Stimulated activated CD8-positive, alpha-beta memory T cell treated with anti-CD3 and anti-CD28 coated beads, Interleukin-2, amount 100 ng/mL, for 48 hours (primary cell): ENCODE measurements at places on chromosomes 16 and 17.

GRCh38 chr17:82277851-82278250 lies 4.4 kb upstream of the CSNK1D start:
- no peak for DNase-seq

DNA sequence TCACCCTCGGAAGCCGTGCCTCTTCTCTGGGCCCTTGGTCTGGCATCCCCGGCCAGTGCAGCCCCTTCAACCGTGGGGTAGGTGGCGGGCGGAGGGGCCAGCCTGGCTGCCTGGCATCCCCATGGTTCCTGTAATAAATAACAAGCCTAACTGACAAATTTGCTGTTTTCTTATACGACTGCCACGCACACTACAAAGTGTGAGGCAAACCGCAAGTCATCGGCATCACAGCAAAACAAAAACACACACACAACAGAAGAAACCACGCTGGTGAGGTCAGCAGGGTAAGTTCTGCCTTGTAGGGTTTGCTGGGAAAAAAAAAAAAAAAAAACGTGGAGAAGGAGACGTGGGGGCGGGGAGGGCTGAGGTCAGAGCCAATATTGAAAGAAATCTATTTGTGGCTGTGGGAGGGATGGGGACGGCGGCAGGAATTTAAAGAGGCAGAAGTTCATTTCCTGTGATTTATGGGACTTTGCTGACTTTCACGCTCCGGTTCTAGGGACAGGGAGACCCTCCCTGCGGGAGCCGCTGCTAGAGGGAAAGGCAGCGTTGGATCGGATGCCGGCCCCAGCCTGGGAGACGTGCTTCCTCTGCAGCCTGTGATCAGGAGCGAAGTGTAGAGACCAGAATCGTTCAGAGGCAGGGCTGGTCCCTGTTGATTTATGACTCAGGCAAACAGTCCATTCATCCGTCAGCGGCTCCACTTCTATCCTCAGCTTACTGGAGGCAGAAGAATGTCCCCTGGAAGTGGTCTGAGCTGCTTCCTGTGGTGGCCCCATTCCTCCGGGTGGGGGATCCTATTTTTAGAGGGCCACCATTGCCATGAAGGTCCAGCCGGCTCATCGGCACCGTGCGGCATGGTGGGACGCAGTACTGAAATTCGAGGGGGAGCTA lies 162.8 kb downstream of the FOXL1 start:
- DNase-seq: no peak

- DNase-seq: no peak
Measured at GRCh38 chr17:79942591-79943346, 92.9 kb downstream of the TBC1D16 start.

GRCh38 chr16:180101-180675 lies at the start of gene HBQ1:
TSS of gene HBQ1 (plus strand) at chr16:180459. CDS start at chr16:180487, 28 bp downstream.
- no peak for DNase-seq

DNA sequence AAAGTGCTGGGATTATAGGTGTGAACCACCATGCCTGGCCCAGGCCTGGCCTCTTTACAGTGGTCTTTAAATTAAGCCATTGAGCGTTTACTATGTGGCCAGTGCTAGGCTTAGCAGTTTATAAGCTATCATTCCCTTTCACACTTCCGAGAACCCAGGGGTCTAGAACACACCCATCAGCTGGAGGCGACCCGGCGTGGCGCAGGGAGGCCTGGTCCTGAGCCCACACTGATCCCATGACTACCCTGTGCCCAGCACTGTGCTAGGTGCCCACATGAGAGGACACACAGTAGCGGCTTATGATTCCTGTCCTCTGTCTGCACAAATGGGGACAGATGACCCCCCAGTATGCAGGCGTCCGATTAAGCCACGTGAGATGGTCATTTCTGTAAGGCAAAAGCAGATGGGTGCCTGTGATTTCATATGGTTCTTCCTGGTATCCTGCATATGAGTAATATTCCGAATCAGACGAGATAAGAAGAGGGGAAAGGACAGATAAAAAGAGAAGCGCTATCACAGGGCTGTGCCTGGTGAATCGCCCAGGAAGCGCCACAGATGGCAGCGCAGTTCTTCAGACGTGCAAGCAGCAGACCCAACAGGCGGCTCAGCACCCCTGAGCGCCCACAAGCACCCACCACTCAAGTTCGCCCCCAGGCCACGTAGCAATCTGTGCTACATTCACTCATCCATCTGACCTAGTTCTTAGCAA lies 5.3 kb downstream of the OSGIN1 start:
- DNase-seq: no peak

DNA sequence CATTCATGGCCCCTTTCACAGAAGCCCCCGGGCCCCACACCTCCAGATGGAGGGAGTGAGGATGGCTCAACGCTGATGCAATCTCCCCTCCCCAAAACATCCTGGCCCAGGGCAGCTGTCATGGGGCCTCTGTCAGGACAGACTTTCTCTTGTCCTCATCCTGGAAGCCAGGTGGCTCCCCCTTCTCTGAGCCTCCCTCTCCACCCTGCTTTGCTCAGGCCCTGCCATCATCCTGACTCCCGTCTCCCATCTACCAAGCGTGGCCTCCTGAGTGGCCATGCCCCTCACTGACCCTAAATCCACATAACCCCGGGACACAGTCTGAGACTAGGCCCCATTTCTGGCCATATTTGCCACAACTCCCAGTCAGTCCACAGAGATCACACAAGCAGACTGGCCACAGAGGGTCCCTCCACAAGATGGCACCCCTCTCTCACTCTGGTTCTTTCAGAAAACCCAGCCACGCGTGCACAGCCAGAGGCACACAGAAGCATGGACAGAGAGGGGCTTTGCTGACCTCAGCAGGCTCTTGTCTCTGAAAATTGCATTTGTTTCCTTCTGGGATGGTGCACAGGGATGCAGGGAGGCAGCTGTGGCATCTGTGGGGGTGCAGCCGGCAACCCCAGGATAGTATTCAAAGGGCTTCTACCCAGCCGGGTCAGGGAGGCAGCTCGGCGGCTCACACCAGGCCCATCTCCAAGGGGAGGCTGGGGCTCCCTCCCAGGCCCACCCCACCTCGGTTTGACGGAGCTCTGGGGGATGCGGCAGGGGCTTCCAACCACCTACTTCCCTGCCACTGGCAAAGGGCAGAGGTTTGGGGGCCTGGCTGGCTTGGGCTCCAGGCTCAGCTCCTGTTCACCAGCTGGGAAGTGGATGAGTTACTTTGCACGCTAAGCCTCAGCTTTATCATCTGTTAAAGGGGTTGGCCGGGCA lies 16.9 kb downstream of the DOC2B start:
- DNase-seq: no peak

DNA sequence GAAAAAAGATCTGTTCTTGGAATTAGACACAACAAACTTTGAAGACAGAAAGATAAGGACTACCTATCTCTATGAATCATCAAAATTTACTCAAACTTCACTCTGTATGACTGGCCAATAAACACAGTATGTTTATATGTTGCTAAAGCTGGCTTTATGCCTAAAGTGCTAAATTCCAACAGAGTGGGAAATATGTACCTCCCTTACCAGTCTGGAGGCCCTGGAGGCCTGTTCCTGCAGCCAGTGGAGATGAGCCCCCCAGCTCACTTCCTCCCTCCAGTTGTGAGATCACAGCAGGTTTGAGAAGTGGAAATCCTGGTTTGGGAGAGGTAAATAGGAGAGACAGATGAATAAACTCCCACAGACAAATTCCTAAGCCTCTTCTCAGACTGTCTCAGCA lies 9.0 kb downstream of the ZNF23 start:
- DNase-seq: no peak

DNA sequence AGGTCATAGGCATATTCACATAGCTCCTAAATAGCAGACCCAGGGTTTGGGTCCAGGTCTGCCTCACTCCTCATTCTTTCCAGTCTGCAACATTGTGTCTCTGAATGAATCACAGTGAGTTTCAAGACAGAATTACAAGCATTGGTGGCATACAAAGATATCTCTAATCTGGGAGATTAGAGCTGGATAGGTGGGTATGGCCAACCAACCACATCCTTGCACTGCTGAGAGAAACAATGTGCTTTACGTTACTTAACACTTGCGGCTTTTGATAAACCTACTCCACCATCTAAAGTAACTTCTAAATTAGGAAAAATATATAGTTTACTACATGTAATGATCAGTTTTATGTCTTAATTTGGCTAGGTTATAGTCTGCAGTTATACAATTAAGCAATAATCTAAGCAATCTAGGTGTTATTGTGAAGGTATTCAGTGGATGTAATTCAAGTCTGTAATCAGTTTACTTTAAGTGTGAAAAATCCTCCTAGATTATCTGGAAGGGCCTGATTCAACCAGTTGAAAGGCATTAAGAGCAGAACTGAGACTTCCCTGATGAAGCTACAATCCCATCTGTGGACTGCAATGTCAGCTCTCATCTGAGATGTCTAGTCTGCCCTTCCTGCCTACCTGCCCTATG lies 26.7 kb downstream of the CDH11 start:
- DNase-seq: no peak

GRCh38 chr16:58656899-58657298 lies 27.3 kb upstream of the CNOT1 start:
- DNase-seq: no peak

- DNase-seq: no peak
Measured at GRCh38 chr16:8720080-8720966, 45.9 kb downstream of the ABAT start.

GRCh38 chr17:27473748-27474609 lies 17.7 kb downstream of the KSR1 start:
- DNase-seq: peak; percentile 69

- peak; percentile 39 for DNase-seq
Measured at GRCh38 chr17:35460354-35460851, 11.8 kb upstream of the SLFN13 start.

GRCh38 chr17:73057196-73057595 lies 35.3 kb downstream of the SLC39A11 start:
- no peak for DNase-seq

- DNase-seq: no peak
Measured at GRCh38 chr16:56689171-56689570, 6.9 kb downstream of the MT1X start.

DNA sequence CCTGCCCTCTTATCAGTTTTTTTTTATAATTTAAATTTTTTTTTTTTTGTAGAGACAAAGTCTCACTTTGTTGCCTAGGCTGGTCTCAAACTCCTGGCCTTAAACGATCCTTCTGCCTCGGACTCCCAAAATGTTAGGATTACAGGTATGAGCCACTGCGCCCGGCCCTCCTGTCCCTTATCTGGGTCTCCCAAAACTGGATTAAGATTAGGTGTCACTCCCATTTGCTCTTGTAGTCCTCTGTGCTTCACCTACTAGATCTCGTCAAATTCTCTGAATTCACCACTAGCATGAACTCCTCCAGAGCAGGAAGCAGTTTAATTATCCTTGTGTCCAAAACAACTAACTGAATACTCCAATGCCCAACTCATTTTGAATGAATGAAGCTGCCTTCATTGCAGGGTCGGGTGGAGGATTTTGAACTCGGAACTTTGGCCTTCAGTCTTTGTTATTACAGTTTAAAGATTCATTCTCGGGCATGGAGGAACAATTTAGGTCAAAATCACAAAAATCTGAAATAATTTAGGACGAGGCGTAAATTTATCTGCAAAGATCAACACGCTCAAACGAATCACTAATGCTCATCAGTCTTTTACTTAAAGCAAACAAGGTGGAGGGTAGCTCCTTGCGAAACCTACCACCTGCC lies 802 bp upstream of the ATXN2L start:
- no peak for DNase-seq

DNA sequence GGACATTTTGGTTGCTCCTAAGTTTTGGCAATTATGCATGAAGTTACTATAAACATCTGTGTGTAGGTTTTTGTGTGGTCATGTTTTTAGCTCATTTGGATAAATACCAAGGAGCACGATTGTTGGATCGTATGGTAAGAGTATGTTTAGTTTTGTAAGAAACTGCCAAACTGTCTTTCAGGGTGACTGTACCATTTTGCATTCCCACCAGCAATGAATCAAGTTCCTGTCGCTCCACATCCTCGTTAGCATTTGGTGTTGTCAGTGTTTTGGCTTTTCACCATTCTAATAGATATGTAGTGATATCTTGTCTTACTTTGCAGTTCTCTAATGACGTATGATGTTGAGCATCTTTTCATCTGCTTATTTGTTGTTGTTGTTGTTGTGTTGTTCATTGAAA lies 20.2 kb downstream of the TENT4B start:
- no peak for DNase-seq

GRCh38 chr17:45052052-45052772 lies 780 bp upstream of the DCAKD start:
- DNase-seq: peak; percentile 18

GRCh38 chr17:39380144-39380543 lies 21.3 kb downstream of the FBXL20 start:
- no peak for DNase-seq

DNA sequence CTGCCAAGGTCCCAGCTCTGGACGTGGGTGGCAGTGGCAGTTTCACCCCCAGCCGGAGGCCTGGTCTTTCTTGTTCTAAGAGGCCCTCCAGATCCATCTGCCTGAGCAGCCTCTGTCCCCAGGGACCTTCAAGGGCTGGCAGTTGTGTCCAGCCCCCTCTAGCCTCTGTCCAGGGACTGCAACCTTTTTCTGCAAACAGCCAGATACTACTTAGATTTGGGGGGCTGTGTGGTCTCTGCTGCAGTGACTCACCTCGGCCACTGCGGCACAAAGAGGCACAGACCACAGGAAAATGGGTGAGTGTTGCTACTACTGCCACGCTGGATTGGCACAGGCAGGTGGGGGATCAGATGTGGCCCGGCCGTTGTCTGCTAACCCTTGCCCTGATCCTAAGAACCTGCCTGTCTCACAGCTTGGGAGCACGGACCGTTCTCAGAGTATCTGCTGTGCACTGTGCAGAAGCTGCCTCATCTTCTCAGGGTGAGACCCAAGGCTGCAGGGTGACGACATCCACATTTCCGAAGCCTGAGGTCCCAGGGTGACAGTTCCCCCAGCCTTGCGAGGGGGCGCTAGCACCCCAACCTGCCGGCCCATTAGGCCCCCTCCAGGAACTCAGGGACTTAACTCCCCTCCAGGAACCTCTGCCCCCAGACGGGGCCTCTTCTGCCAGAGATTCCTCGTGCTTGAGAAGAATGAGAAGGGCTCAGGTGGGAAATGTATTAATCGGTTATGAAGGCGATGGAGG lies 27.6 kb downstream of the MXRA7 start:
- DNase-seq: no peak

DNA sequence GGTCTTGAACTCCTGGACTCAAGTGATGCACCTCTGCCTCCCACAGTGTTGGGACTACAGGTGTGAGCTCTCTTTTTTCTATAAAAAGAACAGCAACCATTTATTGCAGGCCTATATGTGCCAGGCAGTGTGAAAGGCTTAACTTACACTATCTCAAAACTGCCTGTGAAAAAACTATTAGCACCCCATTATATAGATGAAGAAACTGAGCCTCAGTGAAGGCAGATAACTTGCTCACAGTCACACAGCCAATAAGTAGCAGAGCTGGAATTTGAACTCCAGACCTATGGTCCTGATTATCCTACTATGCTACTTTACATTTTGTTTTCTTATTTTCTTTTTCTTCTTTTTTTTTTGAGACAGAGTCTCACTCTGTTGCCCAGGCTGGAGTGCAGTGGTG lies 15.1 kb downstream of the NDE1 start:
- no peak for DNase-seq
